ENCODE measurements at places on chromosomes 13 and 19. TPM values are rescaled to one million over a fixed set of nuclear protein-coding genes. Genes with fewer than 3 reads are reported as not detected.

DNA sequence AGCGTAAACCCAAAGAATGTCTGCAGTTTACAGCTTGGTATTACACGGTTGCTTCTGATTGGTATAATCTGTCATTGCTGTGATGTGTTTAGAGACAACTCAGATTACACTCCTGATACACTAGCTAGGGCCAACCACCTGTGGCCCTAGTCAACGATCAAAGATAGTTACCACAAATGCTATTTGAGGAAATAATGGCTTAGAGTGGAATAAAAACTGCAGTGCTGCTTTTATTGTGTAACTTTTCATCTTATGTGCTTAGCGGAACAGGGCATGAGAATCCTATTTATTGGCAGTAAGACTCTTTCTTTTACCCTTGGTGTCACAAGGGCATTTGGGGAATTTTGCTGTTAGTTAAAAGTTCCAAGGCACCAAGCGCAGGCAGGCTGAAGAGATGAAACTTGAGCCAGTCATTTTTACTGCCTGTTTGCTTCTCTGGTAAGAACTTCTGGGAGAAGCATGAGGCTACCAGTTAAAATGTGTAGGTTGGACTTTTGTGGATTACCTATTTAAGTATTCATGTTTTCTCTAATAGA is 363.3 kb downstream of the KCNRG start:
- no peak for DNase-seq

GRCh38 chr13:76890021-76890420 is 3.8 kb upstream of the KCTD12 start:
- no peak for DNase-seq

DNA sequence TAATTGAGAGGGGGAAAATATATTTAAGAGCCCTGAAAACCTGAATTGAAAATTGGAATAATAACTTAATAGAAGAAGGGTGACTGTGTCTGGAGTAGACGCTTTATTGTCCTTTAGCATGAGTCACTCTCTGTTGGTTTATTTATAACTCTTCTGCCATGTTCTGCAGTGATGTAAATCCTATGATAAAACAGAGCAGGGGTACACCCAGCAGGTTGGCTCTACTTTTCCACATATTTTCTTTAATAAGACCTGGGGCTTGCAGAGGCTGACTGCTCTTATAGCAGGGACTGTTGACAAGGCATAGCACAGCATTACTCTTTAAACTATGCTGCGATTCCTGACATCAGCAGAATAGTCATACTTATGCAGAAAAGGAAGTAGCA is 389.9 kb upstream of the PCDH9 start:
- DNase-seq: no peak

GRCh38 chr13:33639158-33639557 is 178.8 kb upstream of the RFC3 start:
- peak; percentile 74 for DNase-seq

GRCh38 chr13:40193286-40194223 is 472.9 kb downstream of the FOXO1 start:
- DNase-seq: no peak

GRCh38 chr19:39737351-39737750 is 478 bp downstream of the CLC start:
- no peak for DNase-seq

DNA sequence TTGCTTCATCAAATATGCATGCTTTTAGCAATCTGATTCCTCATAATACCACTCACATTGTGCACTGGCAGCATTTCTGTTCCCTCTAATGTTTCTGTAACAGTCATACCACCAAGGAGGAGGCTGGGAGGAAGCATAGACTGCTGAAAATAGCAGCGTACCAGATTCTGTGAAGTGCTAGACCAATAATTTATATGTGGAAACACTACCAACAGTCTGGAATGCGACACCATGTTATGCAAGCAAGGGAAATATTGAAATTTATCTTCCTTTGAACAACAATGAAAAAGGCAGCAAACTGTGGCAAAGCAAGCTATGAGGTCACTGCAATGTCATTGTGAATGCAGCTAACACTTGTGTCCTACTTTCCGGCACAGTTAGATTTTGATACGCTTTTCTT is 1388.0 kb downstream of the EFNB2 start:
- DNase-seq: no peak

- no peak for DNase-seq
These were observed 158.0 kb downstream of the DLEU7 start for GRCh38 chr13:50685491-50685890.

DNA sequence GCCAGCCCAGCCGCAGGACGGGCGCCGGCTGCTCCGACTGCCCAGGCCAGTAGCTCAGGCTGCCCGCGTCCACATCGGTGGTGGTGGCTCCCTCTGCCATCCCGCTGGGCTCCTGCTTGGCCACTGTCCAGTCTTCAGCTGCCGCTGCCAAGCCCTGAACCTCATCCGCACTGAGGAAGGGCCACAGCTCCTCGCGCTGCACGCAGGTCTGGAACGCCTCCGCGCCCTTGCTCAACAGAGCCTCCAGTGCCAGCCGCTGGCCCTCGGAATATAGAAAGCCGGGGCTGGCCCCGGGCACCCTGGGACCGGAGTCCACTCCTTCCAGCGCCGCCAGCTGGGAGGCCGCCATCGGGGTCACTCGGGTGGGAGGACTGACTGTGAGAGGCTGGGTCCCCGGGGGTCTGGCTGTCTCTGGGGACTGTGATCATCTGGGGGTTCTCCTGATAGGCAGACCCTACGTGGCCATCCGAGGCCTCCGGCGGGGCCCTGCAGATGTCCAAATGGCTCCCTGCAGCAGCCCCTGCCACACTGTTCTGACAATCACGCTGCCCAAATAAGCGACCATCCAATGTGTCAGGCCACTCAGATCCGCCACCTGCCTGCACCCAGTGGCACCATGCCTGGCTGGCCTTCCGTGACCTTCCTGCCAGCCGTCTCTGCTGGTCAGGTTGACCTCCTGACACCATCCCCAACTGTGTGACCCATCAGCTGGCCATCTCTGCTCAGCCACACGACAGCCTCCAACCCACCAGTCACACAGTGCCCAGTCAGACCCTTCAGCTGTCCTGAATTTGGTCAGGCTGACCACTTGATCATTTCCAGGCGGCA is 1.6 kb downstream of the FAM83E start:
- DNase-seq: no peak

DNA sequence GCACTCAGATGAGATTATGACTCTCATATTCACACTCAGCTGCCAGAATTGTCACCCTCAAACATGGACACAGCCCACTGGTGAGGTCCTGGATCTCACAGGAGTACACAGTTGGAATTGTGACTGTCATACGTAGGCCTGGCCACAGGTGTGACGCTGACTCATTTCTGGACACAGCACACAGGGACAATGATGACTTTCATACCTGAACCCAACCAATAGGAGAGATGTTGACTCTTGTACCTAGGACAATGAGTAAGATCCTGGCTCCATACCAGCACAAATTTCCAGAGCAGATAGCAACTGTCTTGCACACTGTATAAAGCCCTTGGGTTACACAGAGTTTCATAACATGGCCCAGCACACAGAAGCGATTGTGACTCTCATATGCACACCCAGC is 46.4 kb downstream of the ZNF85 start:
- no peak for DNase-seq

DNA sequence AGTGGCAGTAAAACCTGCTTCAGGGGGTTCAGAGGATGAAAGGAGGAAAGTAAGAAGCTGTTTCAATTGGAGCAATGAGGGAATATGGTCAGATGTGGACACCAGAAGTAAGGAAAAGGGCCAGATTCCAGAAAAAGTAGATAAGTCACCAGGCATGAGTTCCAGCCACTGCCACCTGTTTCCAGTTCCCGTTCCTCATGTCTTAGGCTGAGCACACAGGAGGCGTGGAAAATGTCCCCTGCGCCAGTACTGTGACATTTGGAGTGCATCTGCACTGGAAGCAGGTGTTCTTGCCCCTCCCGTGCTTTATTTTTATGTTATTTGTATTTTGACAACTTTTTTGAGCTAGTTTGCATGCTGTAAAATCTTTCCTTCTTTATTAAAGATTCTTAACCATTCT is 25.3 kb downstream of the LMO7 start:
- DNase-seq: no peak

- no peak for DNase-seq
These were observed 8.7 kb upstream of the IGFL3 start for GRCh38 chr19:46133101-46133627.

DNA sequence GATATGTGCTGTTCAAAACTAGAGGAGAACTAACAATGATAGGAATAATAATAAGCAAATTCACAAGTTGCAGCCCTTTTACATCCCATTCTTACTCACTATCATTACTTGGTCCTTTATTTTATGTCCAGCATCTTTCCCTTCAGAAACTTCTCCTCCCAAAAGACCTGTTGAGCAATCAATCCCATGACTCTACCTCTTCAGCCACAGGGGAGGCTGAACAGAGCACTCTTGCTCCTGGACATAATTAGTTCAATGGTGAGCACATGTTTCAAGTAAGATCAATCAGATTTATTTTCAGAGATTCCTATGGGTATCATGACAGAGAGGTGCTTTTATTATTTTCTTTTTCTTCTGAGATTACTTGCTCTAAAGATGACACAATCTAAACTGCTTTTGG is 260.0 kb downstream of the COG6 start:
- DNase-seq: no peak

DNA sequence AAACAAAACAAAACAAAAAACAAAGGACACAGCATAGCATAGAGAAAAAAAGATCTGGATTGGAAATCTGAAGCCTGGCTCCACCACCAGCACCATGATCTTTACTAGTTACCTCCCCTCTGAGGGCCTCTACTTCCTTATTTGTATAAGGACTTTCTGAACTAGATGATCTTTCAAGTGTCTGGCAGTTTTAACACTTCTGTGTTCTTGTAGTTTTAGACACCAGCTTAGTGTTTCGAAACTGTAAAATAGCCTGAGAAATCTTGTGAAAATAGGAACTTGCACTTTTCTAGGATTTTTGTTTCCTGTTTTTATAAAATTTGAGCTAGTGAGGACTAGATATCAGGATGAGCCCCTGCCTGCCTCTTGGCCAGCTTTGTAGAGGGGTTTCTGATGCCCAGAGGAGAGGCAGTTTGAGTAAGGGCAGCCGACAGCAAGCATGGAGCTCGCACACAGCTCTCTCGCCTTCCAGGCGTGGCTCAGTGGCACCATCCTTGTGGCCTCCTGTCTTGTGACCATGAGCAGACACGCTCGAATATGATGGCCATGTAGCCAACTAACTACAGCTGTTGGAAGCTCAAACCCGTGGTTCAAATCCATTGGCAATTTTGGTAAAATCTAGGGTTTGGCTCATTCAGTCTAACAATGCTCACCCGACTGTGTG is 319.0 kb downstream of the KCNRG start:
- DNase-seq: no peak

DNA sequence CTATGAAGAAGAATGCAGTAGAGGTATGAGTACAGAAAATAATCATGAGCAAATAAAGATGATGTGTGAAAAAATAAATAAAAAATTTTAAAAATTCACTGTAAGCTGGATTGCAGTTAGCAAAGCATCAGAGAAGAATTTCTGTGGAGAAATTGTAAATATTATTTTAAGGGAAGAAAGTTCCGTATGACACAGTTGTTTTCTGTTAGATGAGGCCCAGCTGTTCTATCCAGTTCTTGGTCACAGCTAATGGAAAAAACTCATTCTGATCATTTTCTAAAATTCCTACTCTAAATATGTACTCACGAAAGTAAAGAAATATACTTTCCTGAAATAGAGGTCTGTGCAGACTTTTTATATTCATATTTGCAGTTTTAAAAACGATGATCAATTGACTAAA is 578.8 kb downstream of the DCT start:
- no peak for DNase-seq

Gene PRRG2
- total RNA-seq: 14.5 TPM

Gene TMPRSS9
- not detected for total RNA-seq

Gene TEX101
- not detected for total RNA-seq

Gene GNA15
- 70.3 TPM for total RNA-seq

Gene PRR20A
- not detected for total RNA-seq
